ENCODE measurements at places on chromosomes 11 and 22.

GRCh38 chr11:13127161-13127560, 118.0 kb downstream of the RASSF10 start:
- DNase-seq, result no peak

DNA sequence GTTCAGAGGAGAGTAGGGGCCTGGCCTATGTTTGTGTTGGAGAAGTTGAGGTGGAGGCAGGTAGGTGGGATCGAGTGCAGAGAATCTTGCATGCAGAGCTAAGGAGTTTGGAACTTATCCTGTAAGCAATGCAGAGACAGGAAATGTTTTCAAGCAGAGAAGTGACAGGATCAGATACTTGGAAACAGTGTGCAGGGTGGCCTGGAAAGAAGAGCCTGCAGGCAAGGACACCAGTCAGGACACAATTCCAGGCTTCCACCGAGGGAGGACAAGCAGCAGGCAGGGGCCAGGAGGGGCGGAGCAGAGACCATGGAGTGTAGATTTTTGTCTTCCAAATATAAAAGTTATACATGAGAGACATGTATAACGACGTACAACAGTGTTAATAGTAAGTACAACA, 26.9 kb upstream of the CECR2 start:
- DNase-seq, result no peak

- no peak for DNase-seq
Observed at GRCh38 chr11:117535850-117536411, 208.3 kb downstream of the CEP164 start.

- DNase-seq, result no peak
Observed at GRCh38 chr11:90822996-90823395, 600.1 kb upstream of the CHORDC1 start.

GRCh38 chr22:32265882-32266767, 11.0 kb upstream of the SLC5A4 start:
- DNase-seq, result peak; percentile 84

- DNase-seq, result no peak
Observed at GRCh38 chr11:122696662-122697061, 41.1 kb downstream of the UBASH3B start.

GRCh38 chr11:122341477-122341876, 225.5 kb upstream of the BLID start:
- no peak for DNase-seq

- DNase-seq, result peak; percentile 38
Observed at GRCh38 chr11:90134478-90135003, at the start of gene NAALAD2. Gene NAALAD2 (plus strand): TSS chr11:90134663. CDS start chr11:90134759, 96 bp downstream.

DNA sequence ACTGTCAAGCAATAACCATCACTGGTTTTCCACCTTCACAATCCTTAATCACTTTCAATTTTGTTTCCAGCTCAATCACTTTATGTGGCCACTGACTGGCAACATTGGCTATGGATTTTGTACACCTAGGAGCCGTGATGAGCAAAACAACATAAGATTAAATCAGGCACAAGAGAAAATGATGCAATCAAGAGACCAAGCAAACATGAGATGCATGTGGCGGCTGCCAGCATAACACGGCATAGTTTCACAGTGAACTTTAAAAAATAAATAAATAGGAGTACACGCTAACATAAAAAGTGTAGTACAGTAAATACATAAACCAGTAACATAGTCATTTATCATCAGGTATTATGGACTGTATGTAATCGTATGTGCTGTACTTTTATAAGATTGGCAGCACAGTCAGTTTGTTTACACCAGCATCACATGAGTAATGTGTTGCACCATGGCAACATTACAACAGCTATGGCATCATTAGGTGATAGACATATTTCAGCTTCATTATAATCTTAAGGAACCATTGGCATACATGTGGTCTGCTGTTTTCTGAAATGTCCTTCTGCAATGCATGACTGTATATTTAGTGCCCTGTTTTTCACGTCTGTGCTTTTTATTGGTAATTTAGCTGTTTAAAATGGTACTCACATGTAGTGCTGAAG, 83.3 kb upstream of the PRDM11 start:
- DNase-seq, result no peak

- peak; percentile 89 for DNase-seq
Observed at GRCh38 chr22:43007519-43008102, 7.3 kb downstream of the PACSIN2 start.

GRCh38 chr22:21991304-21991596, 8.7 kb upstream of the TOP3B start:
- no peak for DNase-seq

GRCh38 chr22:19844377-19845053, 10.2 kb downstream of the GNB1L start:
- DNase-seq, result peak; percentile 61

DNA sequence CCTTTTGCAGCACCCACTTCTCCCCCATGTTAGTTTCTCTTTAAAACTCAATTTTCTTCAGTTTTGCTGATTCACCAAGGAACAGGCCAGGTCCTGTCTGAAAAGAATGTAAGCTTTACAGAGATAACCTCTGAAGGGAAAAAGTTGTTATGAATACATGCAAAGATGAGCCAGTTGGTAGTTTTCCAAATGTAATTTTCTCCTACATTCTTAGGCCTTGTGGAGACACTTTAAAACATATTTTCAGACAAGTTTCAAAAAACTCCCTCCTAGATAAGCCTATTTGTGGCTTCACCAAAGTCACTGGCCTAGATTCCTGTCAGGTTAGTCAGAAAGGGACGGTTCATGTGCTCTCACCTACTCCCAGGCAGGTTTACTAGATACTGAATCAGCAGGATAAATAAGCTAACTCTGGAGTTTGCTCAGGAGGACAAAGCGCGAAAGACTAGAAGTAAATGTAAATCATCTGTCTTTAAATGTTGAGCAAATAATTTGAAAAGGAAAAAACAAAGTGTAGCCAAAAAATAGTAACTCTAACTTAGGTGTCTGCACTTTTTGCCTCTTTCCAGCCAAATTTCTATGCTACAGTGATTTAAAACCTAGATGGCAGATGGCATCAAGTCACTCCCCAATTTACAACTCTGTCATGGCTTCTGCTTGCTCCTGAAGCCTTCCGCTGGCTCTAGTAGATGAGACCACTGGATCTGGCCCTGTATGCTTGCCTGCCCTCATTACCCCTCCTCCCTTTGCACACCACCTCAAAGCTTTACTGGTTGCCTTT, 4.9 kb upstream of the ATP6V1E1 start:
- peak; percentile 38 for DNase-seq

DNA sequence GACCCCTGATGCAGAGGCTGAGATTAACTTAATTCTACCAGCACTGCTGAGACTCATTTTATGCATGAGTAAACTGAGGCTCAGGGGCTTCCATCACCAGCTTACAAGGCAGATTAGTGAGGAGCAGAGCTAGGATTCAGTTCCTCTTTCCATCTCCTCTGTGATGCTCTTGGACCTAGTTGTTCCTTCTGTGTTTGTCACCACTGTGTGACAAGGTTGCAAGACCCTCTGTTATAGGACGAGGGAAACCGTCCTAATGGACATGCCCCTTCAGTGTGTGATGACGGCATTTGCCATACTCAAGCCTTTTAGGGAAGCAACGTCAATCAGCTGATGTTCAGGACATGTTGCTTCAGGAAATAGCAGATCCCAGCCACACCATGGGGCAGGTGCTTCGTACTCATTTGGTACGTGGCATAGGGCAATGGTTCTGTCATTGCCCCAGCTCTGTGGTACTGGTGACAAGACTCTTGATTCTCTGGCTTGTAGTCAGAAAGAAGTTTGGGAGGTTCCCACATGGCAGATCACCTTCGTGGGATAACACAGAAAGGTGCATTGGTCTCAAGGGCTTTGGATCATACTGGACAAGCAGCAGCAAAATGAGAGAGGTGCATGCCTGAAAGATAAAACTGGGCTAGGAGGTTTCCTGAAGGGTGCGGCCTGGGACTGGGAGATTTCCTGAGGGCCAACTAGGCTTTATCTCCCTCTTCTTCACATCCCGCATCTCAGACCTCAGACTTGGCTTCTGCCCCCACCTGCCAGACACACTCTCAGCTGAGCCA, 23.9 kb upstream of the CD44 start:
- no peak for DNase-seq

DNA sequence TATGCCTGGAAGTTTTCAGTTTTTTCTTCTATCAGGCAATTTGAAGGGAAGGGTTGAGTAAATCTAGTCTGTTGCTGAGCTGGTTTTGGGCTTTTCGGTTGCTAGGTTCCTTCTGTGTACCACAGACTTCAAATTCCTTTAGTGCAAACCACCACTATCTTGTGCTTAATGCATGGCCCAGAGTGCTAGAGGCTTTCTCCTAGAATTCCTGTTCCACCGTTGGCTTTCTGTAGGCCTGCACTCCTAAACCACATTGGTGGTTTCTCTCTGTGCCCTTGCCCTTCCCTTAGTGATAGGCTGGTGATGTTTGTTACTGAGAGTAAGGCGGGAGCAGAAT, 47.1 kb upstream of the CTSC start:
- DNase-seq, result peak; percentile 10

DNA sequence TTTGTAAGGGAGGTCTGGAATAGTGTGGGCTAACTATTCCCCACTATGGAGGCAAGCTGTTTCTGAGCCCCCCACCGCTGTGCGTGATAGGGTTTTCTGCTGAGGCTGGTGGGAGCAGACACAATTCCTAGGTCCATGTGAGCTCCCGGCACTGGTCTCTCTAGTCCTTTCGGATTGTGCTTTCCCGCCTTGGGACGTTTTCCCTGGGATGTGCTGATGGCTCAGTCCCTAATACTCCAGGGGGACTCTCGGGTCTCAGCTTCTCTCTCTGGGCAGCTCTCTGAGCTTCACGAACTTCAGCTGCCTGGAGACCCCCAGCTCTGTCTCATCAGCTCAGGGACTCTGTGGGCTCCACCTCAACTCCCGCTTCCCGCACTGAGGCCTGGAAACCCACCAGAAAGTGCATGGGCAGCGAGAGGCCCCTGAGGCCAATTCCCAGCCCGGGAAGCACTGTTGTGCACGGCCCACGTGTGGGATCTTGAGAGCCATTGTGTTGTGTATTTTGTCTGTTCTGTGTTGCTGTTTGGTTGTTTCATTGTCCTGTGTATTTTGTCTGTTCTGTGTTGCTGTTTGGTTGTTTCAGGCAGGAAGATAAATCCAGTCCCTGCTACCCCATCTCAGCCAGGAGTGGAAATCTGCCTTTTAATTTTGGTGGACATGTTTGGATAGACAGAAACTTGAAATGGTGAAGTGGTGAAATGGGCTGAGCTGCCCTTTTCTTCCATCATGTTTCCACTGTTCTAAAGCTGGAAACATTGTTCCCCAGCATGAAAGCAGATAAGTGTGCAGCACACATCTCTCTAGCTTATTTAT, 12.7 kb upstream of the TNNT3 start:
- DNase-seq, result no peak

- no peak for DNase-seq
Observed at GRCh38 chr11:6900327-6900999, 8.2 kb upstream of the OR2D2 start.

DNA sequence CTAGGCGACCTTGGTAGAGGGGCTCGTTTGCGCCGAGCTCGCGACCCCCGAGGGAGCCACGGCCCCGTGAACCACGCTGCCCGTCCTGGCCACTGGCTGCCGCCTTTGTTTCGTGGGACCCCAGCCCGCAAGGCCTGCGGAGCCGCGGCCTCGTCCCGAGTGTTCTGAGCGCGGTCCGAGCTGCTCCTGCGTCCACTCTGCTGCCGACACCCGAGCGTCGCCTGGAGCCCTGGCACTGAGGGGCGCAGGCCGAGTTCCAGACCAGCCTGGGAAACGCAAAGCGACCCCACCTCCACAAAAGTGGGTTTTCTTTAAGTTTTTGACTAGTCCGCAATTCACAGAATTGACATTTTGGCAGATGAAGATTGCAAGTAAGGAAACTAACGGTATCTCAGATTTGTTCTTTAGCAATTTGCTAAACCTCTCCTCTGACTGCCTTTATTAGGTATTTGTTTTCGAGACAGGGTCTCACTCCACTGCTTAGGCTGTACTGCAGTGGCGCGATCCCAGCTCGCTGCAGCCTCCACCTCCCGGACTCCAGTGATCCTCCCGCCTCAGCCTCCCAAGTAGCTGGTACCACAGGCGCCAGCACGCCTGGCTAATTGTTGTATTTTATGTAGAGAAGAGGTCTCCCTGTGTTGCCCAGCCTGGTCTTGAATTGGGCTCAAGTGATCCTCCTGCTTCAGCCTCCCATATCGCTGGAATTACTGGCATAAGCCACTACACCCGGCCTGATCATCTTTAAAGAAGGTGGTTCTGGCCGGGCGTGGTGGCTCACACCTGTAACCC, 879 bp upstream of the RNH1 start:
- DNase-seq, result no peak

- DNase-seq, result peak; percentile 53
Observed at GRCh38 chr11:65651589-65652510, 10.9 kb downstream of the RELA start.
